ENCODE measurements at places on chromosomes 7 and 10. TPM values are rescaled to one million over a fixed set of nuclear protein-coding genes. Genes with fewer than 3 reads are reported as not detected.

LRRC61 gene
- 14.1 TPM for total RNA-seq

PAPOLB gene
- total RNA-seq = 0.29 TPM

CALCR gene
- 0.16 TPM for total RNA-seq

EVX1 gene
- 5.6 TPM for total RNA-seq

ABCA13 gene
- 5.2 TPM for total RNA-seq

ZCWPW1 gene
- 4.3 TPM for total RNA-seq

PRSS37 gene
- not detected for total RNA-seq

AIMP2 gene
- 36.7 TPM for total RNA-seq

CCDC172 gene
- not detected for total RNA-seq

MRLN gene
- total RNA-seq = not detected

C7orf33 gene
- total RNA-seq = not detected

ARHGAP22 gene
- total RNA-seq = 4.6 TPM

HPSE2 gene
- total RNA-seq = 5.7 TPM

DGKI gene
- 3.3 TPM for total RNA-seq

MALRD1 gene
- 2.3 TPM for total RNA-seq

CCSER2 gene
- total RNA-seq = 75.4 TPM

SLC13A1 gene
- not detected for total RNA-seq

AS3MT gene
- 0.29 TPM for total RNA-seq

WNT2 gene
- 2.2 TPM for total RNA-seq

GNB2 gene
- total RNA-seq = 225 TPM

CRPPA gene
- 3.6 TPM for total RNA-seq

FOXK1 gene
- total RNA-seq = 40.4 TPM

CRYGN gene
- not detected for total RNA-seq

AOAH gene
- 12.3 TPM for total RNA-seq

ANKRD2 gene
- 1.1 TPM for total RNA-seq

PCGF6 gene
- total RNA-seq = 6.3 TPM

FZD1 gene
- total RNA-seq = 20.7 TPM

DPP6 gene
- total RNA-seq = not detected

CTAGE8 gene
- total RNA-seq = 3.2 TPM

CLCN1 gene
- 0.31 TPM for total RNA-seq

EPHB6 gene
- total RNA-seq = 55.9 TPM

CNNM1 gene
- total RNA-seq = 1.1 TPM

VSTM4 gene
- total RNA-seq = 16.0 TPM

PIK3AP1 gene
- 3.3 TPM for total RNA-seq

PHYH gene
- 28.4 TPM for total RNA-seq

ADCYAP1R1 gene
- 2.6 TPM for total RNA-seq

MAD1L1 gene
- total RNA-seq = 41.4 TPM

NUTM2B gene
- total RNA-seq = 0.26 TPM

NPY4R2 gene
- total RNA-seq = not detected
